ENCODE measurements at places on chromosomes 11 and 22.

GRCh38 chr11:116176484-116177005 is 596.2 kb downstream of the BUD13 start:
- DNase-seq, result no peak

- DNase-seq, result no peak
Measured at GRCh38 chr11:103903621-103904323, 132.7 kb upstream of the DDI1 start.

DNA sequence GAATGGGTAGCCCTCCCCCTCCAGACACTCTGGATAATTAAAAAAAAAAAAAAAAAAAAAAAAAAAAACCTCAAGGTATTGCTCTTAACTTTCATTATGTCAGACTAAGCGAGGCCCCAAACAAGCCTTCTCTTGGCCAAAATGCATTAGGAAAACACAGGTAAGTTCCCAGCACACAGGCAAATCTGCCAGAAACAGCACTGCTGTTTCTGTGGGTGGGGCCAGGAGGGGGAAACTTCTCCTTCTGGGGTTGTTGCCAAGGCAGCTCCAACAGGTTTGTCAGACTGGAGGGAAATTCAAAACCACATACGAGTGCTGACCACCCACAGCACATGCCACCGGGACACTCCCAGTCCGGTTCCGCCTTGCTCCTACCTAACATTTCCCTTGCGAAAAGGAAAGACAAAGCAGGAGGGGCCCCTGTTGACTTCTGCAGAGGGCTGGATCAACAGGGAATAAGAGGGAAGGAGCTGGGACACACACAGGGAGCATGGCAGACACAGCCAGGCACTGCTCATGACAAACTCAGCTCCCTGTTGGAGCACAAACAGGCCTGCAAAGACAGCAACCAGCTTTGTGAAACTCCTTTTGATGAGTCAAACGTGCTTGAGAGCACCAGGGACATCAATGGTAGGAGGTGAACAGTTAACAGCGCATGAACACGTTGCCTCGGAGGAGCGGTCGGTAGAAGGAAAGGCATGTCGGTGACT is 55.0 kb downstream of the MYH9 start:
- DNase-seq, result no peak

DNA sequence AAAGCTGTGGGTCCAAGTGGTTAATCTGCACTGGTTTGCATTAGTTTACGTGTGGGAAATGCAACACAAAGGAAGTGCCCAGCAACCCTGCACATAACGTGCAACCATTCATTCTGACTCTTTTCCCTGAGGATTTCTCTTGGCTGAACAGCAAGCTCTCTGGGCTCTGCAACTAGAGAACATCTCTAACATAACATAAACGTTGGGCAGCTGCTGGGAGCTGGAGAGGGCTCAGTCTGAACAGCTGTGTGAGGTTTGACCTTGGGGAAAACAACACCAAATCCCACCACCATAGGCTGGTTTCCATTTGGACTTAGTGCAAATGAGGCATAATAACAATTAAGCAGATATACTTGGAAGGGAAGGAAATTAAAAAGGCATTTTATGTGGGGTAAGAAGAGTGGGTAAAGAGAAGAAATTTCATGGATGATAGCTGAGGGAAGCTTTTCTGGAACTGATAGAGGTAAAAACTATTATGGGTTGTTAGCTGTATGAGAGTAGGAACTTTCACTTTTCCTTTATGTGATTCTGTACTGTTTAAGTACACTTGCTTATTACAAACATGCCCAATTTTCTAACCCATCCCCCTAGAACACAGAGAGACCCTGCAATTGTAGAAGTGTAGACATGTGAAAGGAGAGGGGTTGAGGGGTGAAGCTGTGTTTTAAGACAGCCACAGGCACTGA is 76.2 kb downstream of the SNX19 start:
- DNase-seq, result no peak

- DNase-seq, result peak; percentile 82
Measured at GRCh38 chr22:43867839-43868635, 5.7 kb upstream of the SULT4A1 start.

GRCh38 chr11:103364687-103365086 is 255.5 kb downstream of the DYNC2H1 start:
- DNase-seq, result no peak

DNA sequence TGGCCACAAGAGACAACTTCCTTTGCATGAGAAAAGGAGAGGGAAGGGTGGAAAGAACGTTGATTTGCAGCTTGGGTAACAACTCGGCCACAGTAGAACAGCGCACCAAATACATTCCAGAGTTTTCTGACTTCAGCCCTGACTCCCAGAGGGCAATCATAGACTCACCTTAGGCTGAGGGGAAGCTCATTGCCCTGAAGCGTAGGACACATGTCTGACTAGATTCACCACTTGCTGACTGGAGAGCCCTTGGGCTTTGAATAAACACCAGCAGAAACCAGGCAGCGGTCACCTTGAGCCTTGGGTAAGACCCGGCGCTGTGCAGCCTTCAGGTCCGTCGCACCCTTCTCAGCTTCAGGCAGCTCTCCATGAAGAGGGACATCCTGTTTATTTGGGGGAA is 151.8 kb upstream of the GRIA4 start:
- DNase-seq, result no peak

GRCh38 chr11:95991545-95991944 is 67.6 kb upstream of the MTMR2 start:
- DNase-seq, result no peak
